ENCODE measurements at places on chromosomes 4 and X.

- peak; percentile 38 for DNase-seq
Observed at GRCh38 chr4:102153391-102153790, 191.9 kb downstream of the SLC39A8 start.

DNA sequence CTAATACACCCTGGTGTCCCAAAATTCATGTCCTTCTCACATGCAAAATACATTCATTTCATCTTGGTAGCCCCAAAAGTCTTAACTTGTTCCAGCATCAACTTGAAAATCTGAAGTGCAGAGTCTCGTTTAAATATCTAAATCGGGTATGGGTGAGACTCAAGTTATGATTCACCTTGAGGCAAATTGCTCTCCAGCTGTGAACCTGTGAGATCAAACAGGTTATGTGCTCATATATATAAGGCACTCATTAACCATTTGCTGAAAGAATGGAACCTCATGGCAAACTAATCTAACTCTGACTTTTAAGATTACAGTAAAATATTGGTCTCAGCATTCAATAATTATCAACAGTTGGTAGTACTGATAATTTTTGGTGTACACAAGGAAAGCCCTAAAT, 55.5 kb downstream of the PDLIM5 start:
- peak; percentile 46 for DNase-seq

DNA sequence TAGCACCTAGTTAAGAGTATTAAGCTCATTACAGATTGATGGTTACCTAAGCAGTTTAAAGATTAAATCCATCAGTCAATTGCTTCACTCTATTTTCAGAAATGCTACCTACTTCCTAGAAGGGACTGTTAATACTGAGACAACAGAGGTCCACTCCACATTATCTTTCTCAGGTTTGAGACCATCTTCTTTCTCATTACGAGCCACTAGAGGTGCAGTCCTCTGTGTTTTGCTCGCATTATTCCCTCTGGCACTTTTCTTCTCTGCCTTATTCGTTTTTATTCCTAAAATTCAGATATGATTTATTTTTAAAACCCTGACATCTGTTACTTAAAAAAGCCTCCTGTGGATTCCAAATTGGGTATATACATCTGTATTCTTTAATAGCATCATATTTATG, 459.1 kb downstream of the FSTL5 start:
- no peak for DNase-seq

DNA sequence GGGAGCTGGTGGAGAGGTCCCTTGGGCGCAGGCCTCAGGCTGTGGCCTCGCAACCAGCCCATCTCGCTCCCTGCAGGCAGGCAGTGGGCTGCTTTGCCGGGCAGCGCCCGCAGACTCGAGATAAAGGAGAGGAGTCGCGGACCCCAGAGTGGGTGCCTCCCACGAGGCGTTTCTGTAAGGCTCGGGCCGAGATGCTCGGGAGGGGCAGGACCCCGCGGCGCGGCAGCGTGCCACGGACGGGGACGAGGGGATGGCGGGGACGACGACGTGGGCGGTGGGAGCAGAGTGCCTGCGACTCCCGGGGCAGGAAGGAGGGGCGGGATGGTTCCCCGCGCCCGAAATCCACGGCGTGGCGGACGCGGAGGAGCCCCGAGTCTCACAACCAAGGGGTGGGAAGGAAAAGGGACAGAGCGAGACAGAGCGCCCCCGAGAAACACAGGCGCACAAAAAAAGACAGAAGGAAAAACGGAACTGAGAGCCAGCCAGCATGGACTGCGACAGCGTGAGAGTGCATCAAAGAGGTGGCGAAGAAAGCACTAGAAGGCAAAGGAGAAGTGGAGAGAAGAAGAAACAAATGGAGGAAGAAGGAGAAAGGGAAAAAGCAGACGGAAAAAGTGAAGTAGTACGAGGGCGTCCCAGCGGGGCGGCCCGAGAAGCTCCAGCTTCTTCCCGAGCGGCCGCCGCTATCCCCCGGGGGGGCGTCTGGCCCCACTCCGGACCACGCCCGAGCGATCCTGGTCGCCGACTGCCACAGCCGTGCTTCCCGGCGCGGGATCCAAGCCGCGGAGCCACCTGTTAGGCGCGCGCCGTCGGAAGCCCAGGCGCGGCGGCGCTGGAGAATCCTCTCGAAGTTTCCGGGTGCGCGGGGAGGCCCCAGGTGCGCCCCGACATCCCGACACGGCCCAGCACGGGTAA, 1.5 kb downstream of the BEND4 start:
- DNase-seq: peak; percentile 10

DNA sequence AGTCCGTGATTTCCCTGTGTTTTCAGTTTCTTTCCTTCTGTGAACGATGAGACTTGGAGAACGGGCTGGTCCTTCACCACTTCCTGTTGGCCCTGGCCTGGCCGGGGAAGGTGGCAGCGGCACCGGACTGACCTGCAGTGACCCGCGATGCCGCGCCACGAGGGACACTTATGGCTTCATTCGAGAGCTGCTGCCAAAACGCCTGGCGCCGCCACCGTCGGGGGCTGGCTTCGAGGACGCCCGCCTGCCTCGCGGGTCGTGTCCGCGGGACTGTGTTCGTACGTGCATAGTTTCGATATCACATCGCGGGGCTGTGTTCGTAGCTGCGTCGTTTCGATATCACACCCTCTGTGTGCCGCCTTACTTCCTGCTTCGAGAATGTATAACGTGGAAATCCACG, 7.5 kb upstream of the UVSSA start:
- no peak for DNase-seq

DNA sequence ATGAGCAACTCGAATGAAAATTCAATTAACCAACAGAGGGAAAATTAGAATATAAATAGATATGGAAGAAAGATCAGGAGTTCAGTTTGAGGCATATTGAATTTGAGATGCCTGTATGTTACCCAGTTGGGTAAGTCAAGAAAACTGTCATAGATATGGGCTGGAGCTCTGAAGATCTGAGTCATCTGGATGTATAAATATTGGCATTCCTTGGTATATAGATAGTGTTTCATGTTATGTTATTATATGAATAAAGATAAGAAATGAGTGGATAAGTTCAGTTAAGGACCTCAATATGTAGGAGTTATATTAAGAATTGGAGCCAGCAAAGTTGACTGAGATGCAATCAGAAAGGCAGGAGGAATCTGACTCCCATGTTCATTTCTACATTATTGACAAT, 543.6 kb upstream of the SMIM31 start:
- DNase-seq: no peak

DNA sequence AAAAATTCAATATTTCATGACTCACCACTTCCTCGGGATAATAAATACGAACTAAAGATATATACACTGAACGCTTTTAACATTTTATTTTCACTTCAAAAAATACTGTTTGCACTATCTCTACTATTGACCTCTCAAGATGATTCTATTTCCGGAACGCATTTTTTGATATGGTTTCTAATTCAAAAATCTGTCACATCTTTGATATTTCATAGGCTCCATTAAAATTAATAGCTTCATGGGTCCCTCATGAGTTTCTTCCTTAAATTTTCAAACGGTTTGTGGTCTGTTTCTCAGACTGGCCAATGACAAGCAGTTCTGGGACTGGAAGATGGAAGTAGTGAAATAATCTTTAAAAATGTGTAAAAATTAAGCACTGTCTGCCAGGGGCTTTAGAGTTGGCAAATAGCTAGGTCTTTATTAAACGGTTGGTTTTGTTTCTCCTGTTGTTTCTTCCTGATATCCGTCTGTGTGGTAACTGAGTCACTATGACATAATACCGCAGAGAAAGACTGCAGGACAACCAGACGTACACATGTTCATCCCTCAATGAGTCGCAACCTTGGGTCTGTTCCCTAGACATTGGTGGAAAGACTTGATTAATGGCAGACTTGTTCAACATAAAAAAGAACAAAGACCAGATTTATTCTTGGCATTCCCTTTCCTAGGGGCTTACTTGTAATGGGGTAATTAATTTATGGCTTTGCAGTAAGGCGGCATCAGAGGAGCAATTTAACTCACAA, 133.8 kb downstream of the PALLD start:
- peak; percentile 49 for DNase-seq

- no peak for DNase-seq
Observed at GRCh38 chr4:69497076-69497475, 1.4 kb upstream of the UGT2B4 start.

- DNase-seq: peak; percentile 22
Observed at GRCh38 chrX:130081421-130082045, 28.8 kb downstream of the ELF4 start.

- peak; percentile 46 for DNase-seq
Observed at GRCh38 chr4:125070861-125071260, 243.9 kb upstream of the FAT4 start.

GRCh38 chrX:100623001-100623400, 13.6 kb downstream of the TSPAN6 start:
- no peak for DNase-seq

DNA sequence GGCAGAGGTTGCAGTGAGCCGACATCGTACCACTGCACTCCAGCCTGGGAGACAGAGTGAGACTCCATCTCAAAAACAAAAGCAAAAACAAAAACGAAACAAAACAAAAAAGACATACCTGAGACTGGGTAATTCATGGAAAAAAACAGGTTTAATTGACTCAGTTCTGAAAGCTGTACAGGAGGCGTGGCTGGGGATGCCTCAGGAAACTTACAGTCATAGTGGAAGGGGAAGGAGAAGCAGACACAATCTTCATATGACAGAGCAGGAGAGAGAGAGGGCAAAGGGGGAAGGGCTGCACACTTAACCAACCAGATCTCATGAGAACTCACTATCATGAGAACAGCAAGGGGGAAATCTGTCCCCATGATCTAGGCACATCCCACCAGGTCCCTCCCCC, 229.5 kb downstream of the STK32B start:
- DNase-seq: no peak

GRCh38 chr4:178599521-178599920, 1157.3 kb upstream of the AGA start:
- no peak for DNase-seq

DNA sequence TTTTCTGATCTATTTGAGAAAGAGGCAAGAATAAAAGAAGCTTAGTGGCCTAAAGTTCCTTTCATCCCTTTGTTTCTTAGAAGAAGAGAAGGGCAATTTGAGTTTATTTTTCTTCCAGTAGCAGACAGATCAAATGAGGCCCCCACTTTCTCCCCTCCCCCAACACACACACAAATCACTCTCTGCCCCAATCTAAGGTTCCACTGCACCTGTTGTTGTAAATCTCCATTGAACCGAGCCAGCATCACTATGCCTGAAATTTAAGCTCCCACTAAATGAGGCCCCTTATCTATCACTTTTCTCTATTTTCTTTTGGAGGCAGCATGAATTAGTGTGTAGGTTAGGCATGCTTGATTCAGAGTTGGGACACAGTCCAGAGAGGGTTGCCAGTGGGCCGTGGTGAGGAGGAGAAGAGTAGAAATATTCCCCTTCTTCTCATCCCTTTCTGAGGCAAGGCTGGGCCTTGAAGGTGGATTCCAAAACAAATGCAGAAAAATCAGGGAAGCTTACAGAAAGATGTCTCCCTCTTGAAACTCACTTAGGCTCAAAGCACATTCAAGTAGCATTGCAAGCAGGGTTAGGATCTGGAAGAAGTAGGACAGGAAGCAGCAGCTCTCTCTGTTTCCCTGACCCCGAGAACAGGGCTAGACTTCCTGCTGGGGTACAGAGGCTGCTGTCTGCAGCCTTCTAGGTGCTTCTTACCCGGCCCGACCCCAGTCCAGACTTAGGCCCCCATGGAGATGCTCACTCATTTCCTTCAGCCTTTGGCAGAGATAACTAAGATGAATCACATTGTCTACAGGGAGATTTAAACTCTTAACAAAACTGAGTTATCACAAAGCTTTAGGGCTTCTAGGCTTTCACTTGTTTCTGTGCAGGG, 70.7 kb downstream of the RASL11B start:
- peak; percentile 17 for DNase-seq

- no peak for DNase-seq
Observed at GRCh38 chr4:23720556-23720955, 169.3 kb downstream of the PPARGC1A start.

DNA sequence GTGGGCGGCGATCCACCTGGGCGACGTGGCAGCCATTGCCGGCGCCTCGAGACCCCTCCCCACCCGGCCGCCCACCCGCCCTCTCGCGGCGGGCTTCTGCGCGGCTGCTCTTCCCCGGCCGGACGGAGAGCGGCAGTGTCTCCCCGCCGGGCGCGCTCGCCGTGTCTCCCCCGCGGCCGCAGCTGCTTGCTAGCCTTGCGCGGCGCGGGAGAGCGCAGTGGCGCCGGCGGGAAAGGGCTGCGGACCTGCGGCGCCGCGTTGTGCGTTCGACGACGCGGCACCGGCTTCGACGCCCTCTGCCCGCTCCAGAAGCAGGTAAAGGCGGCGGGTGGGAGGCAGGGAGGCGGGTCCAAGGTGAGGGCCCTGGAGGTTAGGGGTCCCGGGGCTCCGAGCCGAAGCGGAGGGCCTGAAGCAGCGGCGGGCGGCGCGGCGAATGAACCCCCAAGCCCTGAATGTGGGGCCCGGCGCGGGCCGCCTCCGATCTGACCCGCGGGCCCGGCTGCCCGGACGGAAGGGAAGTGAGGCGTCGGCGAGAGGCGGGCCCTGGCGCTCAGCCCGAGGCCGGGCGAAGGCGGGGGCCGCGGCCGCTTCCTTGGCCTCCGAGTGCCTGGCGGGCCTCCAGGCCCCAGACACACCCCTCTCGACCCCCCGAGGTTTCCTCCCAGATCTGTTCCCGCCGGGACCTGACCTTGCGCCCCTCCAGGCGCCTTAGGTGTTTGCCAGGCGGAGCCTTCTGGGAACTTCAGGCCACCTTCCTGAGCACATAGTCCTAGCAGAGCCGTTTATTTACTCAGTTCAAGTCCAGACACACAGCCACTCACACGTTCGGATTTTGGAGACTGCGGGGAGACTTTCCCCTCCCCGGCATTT, at the start of gene N4BP2:
Gene N4BP2, plus strand, starts transcription at position 135 of the 870 bp plus-strand sequence. CDS start 40,491 bp downstream, outside the sequence.
- peak; percentile 92 for DNase-seq

DNA sequence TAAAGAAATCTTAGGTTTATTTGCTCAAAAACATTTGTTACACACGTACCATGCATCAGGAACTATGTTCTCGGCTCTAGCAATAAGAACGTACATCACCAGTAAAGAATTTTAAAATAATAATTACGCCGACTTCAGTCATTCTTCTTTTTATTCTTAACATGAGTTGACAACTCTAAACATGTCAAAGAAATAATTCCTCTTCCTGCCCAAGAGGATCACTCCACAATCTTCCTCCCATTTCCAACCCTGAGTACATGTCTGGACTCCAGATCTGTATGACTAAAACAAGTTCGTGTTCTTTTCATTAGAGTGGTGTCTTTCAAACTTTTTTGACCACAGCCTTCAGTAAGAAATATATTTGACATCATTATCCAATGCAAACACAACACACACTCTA, 201.6 kb upstream of the GRIA3 start:
- DNase-seq: no peak

DNA sequence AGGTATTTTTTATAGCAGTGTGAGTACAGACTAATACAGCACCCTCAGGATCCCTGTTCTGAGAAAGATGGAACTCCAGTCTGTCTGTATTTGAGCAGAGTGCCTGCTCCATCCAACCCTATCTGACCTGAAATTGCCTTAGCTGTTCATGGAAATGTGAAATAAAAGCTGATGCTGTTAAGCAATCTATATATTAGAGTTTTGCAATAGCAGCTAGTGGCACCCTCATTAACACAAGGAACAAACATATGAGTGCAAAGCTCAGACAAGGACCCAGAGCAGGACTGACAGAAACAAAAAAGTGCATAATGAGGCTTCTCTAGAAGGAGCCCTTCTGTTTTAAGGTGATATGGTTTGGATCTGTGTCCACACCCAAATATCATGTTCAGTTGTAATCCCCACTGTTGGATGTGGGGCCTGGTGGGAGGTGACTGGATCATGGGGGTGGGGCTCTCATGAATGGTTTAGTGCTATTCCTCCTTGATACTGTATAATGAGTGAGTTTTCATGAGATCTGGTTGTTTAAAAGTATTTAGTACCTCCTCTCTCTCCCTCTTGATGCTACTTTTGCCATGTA, 272.9 kb upstream of the KLF3 start:
- DNase-seq: no peak
